Naive B cell (primary cell): ENCODE measurements at places on chromosomes 1 and 21. TPM values are rescaled to one million over a fixed set of nuclear protein-coding genes. Genes with fewer than 3 reads are reported as not detected.
A peak's percentile ranks its signal among the peaks of the same experiment; 100 is the strongest.

FCRL1 gene
- polyA plus RNA-seq = 743 TPM

CFHR1 gene
- polyA plus RNA-seq = not detected

S100A14 gene
- not detected for polyA plus RNA-seq

CYP2J2 gene
- polyA plus RNA-seq = 0.13 TPM

OR2T10 gene
- polyA plus RNA-seq = 0.08 TPM

DNA sequence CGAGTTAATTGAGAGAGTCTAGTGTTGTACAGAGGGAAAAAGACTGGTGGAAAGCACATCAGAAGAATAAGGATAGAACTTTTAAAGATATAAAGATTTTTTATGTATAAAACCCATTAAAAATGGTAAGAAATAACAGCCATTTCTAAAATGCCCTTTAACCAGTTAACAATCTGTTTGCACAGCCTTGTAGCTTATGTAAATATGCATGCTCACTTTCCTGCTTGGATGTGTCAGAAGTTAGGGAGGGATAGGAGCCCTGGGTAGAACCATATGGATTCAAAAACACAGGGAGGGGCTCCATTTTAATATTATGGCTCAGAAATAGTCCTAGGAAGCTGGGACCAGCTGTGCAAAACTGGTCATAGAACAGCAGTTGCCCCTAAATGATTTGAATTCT is 4.5 kb upstream of the EDEM3 start:
- H3K4me3 ChIP-seq = no peak overlapping the region
- peaks cover 23% of the 10 kb centered on the region for H3K27me3 ChIP-seq
- peaks cover 7% of the 10 kb centered on the region for H3K36me3 ChIP-seq

DNA sequence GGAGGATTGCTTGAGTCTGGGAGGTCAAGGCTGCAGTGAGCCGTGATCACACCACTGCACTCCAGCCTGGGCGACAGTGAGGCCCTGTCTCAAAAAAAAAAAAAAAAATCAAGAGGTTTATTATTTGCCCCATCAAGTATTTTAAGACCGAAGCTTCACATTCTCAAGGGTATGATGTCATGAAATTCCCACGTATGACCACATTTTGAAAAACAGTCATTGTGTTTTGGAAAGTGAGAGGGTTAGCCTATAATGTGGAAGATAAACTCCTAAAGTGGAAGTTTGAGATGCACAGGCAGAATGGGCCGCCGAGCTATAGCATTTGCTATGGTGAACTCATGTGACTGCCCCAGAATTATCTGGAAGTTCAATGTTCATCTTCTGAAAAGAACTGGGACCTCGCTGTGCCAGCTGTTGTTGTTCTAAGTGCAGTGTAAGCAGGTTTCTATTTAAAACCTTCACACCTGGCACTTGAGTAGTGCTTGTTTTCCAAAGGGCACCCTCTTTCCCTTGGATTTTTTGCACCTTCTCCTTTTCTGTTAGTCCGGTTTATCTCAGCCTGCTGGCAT is 96.9 kb upstream of the SLC25A33 start:
- H3K27me3 ChIP-seq = peaks cover 8% of the 10 kb centered on the region
- no peak overlapping the region for H3K27ac ChIP-seq
- no peaks in the 10 kb centered on the region for H3K4me1 ChIP-seq
- no peaks in the 10 kb centered on the region for H3K36me3 ChIP-seq

GRCh38 chr21:28833609-28834008 is 159.1 kb downstream of the LTN1 start:
- no peaks in the 10 kb centered on the region for H3K36me3 ChIP-seq
- no peaks in the 10 kb centered on the region for H3K27me3 ChIP-seq
- DNase-seq = no peak
- peaks cover 8% of the 10 kb centered on the region for H3K4me1 ChIP-seq

- DNase-seq = no peak
- H3K4me3 ChIP-seq = no peak overlapping the region
- no peak overlapping the region for H3K27ac ChIP-seq
- no peaks in the 10 kb centered on the region for H3K4me1 ChIP-seq
Measured at GRCh38 chr21:19850157-19850556, 1148.1 kb upstream of the NCAM2 start.

- H3K36me3 ChIP-seq = peaks cover 7% of the 10 kb centered on the region
- H3K4me3 ChIP-seq = no peak overlapping the region
Measured at GRCh38 chr1:116203920-116204319, 92.7 kb downstream of the MAB21L3 start.

GRCh38 chr1:211236633-211237320 is 22.4 kb upstream of the RCOR3 start:
- H3K36me3 ChIP-seq = peaks cover 7% of the 10 kb centered on the region
- H3K4me1 ChIP-seq = no peaks in the 10 kb centered on the region
- no peak overlapping the region for H3K27ac ChIP-seq
- H3K4me3 ChIP-seq = no peak overlapping the region

GRCh38 chr1:224819861-224820260 is 109.6 kb upstream of the DNAH14 start:
- H3K27me3 ChIP-seq = peaks cover 6% of the 10 kb centered on the region
- DNase-seq = no peak
- H3K4me3 ChIP-seq = no peak overlapping the region
- H3K4me1 ChIP-seq = no peaks in the 10 kb centered on the region
- no peaks in the 10 kb centered on the region for H3K36me3 ChIP-seq

GRCh38 chr1:16149702-16150488 is 6.0 kb downstream of the EPHA2 start:
- peaks cover 19% of the 10 kb centered on the region for H3K4me1 ChIP-seq
- H3K36me3 ChIP-seq = no peaks in the 10 kb centered on the region
- no peak for DNase-seq
- peaks cover 89% of the 10 kb centered on the region for H3K27me3 ChIP-seq

GRCh38 chr1:48470950-48471690 is 884 bp downstream of the SPATA6 start:
- H3K4me1 ChIP-seq = peaks cover 30% of the 10 kb centered on the region
- H3K36me3 ChIP-seq = no peaks in the 10 kb centered on the region
- H3K27ac ChIP-seq = peak overlapping the region; percentile 41
- no peak for DNase-seq

DNA sequence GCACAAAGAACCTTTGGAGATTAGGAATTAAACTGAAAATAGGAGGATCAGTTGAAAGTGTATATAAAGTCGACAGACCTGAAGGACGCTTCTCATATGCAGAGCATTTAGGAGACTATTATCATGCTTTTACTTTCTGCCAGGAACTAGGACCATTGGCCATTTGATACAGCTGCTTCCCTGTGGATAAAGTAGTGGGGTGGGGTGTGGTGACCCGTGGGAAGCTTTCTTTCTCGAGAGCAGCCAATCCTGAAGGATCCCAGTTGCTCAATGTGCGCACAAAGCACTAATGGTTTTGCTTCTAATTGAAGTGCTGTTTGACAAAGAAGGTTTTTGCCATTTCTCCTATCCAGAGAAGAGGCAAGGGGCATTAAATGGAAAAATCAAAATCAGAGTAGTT is 14.9 kb upstream of the CD55 start:
- H3K4me3 ChIP-seq = no peak overlapping the region
- DNase-seq = no peak
- H3K27ac ChIP-seq = no peak overlapping the region
- peaks cover 15% of the 10 kb centered on the region for H3K36me3 ChIP-seq

DNA sequence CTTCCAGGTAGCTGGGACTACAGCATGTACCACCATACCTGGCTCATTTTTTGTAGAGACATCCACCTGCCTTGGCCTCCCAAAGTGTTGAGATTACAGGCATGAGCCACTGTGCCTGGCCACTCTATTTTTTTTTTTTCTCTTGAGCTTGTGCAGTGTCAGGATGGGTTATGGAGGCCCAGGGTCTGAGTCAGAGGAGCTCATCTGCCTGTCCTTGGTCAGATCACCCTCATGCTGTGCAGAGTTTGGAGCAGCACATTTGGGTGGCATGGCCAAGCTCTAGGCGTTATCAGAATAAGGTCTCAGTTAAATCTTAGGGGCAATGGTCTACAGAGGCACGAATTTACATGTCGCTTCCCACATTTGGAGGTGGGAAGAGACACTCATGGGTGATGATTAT is 16.9 kb downstream of the METTL13 start:
- H3K4me3 ChIP-seq = no peak overlapping the region
- peaks cover 46% of the 10 kb centered on the region for H3K36me3 ChIP-seq
- no peak overlapping the region for H3K27ac ChIP-seq
- H3K4me1 ChIP-seq = peaks cover 5% of the 10 kb centered on the region

DNA sequence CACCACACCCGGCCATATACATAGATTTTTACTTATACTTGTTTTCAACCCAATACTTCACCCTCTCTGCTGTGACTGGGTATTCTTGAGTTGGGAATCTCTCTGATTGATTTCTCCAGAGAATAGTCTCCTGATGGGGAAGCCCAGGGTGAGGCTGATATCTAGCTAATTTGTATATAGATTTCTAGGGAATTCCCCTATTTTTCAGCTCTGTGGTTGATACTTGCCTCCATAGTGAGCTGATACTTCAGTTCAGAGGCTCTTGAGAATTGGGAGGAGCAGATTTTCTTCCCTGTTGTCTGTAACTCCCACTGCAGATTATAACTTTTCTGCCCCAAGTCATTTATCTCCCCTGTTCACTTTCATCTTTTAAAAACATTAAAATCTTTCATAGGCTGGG is 14.5 kb upstream of the SH3BGRL3 start:
- H3K4me1 ChIP-seq = peaks cover 4% of the 10 kb centered on the region
- no peak overlapping the region for H3K4me3 ChIP-seq
- H3K36me3 ChIP-seq = peaks cover 26% of the 10 kb centered on the region
- H3K27ac ChIP-seq = no peak overlapping the region
- H3K27me3 ChIP-seq = no peaks in the 10 kb centered on the region

DNA sequence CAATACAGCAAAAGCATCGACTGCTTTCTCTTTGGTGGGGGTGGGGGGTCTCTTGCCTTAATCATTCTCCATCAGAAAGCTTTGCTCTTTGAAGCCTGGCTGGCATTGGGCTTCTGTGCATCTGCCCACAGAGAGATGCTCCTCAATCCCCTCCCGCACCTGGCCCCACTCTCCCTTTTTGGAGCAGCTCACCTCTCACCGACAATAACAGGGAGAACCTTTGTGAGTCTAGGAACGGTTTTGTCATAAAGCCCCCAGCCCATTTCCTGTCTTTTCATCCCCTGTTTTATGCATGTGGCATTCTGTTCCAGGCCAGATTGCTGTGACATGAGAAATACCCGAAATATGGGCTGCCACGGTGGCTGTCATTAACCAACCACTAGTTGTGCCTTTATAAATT is 469.0 kb upstream of the VAMP3 start:
- DNase-seq = no peak
- no peak overlapping the region for H3K4me3 ChIP-seq
- H3K36me3 ChIP-seq = no peaks in the 10 kb centered on the region
- peaks cover 16% of the 10 kb centered on the region for H3K27me3 ChIP-seq
- H3K4me1 ChIP-seq = no peaks in the 10 kb centered on the region

DNA sequence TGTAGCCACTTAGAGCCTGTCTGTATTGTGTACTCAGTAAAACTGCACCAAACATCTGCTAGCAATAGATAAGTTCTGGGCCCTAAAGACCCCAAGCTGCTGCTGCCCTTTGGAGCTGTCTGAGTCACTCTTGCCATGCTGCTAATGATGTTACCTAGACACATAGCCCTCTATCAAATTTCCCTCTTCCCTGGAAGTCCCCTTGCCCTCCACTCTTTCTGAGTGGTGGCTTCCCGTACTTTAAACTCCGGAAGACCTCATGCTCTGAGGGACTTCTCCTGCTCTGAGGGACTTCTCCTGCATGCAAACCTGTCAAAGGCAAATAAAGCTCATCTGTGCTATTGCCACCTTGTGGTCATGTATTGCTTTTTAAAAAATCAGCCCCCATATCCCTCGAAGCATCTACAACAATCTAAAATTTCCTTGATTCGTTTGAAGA is 34.0 kb downstream of the FH start:
- H3K27me3 ChIP-seq = peaks cover 5% of the 10 kb centered on the region
- no peak overlapping the region for H3K27ac ChIP-seq
- DNase-seq = no peak
- H3K4me1 ChIP-seq = no peaks in the 10 kb centered on the region
- no peaks in the 10 kb centered on the region for H3K36me3 ChIP-seq
- H3K4me3 ChIP-seq = no peak overlapping the region

- H3K27ac ChIP-seq = peak overlapping the region; percentile 62
- no peaks in the 10 kb centered on the region for H3K36me3 ChIP-seq
- peak overlapping the region; percentile 51 for H3K4me3 ChIP-seq
- H3K27me3 ChIP-seq = no peaks in the 10 kb centered on the region
- DNase-seq = no peak
Measured at GRCh38 chr1:107499139-107499744, 358.4 kb downstream of the NTNG1 start.

DNA sequence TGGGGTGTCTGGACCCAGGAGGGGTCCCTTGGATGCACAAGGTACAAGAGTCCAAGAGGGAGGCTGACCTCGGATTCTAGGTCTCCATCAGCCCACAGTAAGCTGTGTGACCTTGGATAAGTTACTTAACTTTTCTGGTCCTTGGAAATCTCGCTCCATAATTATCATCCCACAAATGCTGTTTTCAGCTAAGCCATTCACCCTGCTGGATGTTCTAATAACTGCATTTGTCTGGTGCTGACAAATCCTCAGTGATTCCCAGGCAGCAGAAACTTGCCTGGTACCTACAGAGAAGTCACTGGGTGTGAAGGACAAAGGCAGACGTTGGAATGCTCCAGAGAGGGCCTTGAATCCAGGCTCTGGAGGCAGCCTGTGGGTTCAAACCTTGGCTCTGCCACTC is 89.7 kb downstream of the IGSF21 start:
- H3K4me3 ChIP-seq = no peak overlapping the region
- H3K27ac ChIP-seq = no peak overlapping the region
- DNase-seq = no peak

DNA sequence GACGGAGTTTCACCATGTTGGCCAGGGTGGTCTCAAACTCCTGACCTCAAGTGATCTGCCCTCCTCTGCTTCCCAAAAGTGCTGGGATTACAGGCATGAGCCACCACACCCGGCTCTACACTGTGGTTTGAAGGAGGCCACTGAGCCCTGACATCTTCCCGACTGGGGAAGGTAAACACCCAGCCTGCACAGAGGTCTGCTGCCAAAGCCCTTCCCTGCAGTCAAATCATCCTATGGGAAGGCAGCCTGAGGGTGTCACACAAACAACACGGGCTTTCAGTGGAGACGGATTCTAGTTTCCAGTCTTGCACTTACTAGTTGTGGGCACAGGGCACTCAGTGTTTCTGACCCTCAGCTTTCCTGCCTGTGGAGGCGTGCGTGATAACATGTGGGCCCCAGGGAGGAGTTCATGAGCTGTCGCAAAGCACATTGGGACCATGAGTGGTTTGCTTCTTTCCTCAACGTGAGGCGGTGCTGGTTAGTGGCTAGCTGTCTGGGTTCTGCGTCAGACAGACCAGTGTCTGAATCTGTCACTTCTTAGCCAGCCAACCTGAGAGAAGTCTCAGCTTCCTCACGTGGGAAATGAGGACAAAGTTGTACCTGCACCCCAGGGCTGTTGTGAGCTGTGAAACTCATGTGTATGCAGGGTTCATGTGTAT is 21.5 kb upstream of the OPRD1 start:
- DNase-seq = no peak
- no peaks in the 10 kb centered on the region for H3K36me3 ChIP-seq
- H3K27me3 ChIP-seq = peaks cover 18% of the 10 kb centered on the region
- H3K4me3 ChIP-seq = no peak overlapping the region
